ENCODE measurements at places on chromosomes 3 and 15. TPM values are rescaled to one million over a fixed set of nuclear protein-coding genes. Genes with fewer than 3 reads are reported as not detected.

DNA sequence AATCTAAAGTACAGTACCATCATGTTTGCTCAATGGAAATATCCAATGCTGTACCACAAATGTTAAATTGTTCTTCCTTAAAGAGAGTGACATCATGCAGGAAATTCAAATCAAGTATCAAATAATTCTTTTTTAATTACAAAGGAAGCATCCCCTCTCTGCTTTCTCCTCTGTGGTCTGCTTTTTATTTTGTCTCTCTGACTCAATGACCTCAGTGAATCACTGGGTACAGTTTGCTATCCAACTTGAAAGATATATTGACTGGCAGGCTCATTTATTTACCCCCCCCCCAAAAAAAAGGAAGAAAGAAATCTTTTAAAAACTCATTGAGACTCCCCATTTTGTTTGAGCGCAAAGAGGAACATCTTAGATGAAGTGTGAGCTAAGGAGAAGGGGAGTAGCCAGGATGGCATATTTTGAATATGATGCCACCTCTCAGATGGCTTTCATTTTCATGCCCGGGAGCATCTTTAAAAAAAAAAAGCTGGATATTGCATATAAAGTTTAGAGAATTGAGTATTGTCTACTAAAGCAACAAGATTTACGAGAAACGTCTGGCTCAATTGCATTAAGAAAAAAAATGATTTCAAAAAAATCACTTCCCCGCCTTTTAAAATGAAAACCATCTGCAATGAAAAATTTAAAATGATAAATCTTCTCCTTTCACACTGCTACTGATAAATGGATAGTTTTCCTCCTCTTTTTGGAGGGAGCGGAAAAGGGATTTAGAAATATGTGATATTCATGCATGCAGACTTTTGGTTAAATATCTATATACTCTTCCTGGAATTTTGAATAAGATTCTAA, 307.1 kb upstream of the DPH6 start:
- DNase-seq = no peak

GRCh38 chr15:94306700-94307650, 75.6 kb downstream of the MCTP2 start:
- no peak for DNase-seq

DNA sequence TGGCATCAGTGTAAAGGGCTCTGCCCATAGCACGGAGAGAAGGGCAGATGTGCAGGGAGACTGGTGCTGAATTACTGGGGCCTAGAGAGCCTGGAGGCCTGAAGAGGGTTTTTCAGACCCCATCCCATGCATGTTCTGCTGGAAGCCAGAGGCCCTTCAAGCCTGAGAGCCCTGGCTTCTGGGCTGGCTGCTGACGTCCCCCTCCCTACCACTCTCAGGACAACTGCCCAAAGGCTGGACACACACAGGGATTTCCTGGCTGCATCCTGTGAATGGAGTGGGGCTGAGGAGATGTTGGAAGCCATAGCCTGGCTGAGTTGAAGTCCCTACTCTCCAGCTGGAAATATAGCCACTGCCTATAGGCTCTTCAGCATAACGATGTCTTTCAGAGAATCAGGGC, 16.9 kb upstream of the DOCK3 start:
- no peak for DNase-seq

GRCh38 chr15:100277087-100277855, 64.5 kb downstream of the ADAMTS17 start:
- no peak for DNase-seq

The NEO1 gene
- total RNA-seq = 188 TPM
